Sciatic nerve (tissue), 2 donors: ENCODE measurements at places on chromosomes 12 and 14. TPM values are rescaled to one million over a fixed set of nuclear protein-coding genes. Genes with fewer than 3 reads are reported as not detected.

Gene CLECL1
- total RNA-seq = 1.1 TPM

Gene SIRT4
- total RNA-seq = 0.76 TPM

Gene TMPRSS12
- total RNA-seq = not detected

Gene ADAMTS20
- not detected for total RNA-seq

Gene RERG
- total RNA-seq = 21.9 TPM

Gene GPRC5D
- not detected for total RNA-seq

Gene ISCU
- 132 TPM for total RNA-seq

Gene KLRK1
- total RNA-seq = 3.1 TPM

Gene TMEM63C
- total RNA-seq = not detected

Gene TNS2
- total RNA-seq = 265 TPM

Gene C14orf132
- 18.7 TPM for total RNA-seq

Gene ERP27
- total RNA-seq = 1.0 TPM

Gene KRT86
- 0.45 TPM for total RNA-seq

Gene EXOC3L4
- 3.3 TPM for total RNA-seq

Gene SLC7A8
- total RNA-seq = 15.0 TPM

Gene RDH16
- 1.4 TPM for total RNA-seq

Gene C1RL
- 117 TPM for total RNA-seq

Gene KRT3
- not detected for total RNA-seq

Gene KCNK13
- total RNA-seq = 0.53 TPM

Gene FIGNL2
- 4.0 TPM for total RNA-seq

Gene LMNTD1
- total RNA-seq = not detected

Gene SUOX
- 20.3 TPM for total RNA-seq

Gene CDKN3
- 4.1 TPM for total RNA-seq

Gene DHRS4L2
- total RNA-seq = 23.0 TPM

Gene ETNK1
- 69.6 TPM for total RNA-seq

Gene SERPINA1
- total RNA-seq = 28.5 TPM

Gene PHLDA1
- 34.2 TPM for total RNA-seq

Gene C14orf39
- 4.4 TPM for total RNA-seq

Gene TAS2R10
- total RNA-seq = 1.7 TPM
